ENCODE measurements at places on chromosomes 13 and 19.

DNA sequence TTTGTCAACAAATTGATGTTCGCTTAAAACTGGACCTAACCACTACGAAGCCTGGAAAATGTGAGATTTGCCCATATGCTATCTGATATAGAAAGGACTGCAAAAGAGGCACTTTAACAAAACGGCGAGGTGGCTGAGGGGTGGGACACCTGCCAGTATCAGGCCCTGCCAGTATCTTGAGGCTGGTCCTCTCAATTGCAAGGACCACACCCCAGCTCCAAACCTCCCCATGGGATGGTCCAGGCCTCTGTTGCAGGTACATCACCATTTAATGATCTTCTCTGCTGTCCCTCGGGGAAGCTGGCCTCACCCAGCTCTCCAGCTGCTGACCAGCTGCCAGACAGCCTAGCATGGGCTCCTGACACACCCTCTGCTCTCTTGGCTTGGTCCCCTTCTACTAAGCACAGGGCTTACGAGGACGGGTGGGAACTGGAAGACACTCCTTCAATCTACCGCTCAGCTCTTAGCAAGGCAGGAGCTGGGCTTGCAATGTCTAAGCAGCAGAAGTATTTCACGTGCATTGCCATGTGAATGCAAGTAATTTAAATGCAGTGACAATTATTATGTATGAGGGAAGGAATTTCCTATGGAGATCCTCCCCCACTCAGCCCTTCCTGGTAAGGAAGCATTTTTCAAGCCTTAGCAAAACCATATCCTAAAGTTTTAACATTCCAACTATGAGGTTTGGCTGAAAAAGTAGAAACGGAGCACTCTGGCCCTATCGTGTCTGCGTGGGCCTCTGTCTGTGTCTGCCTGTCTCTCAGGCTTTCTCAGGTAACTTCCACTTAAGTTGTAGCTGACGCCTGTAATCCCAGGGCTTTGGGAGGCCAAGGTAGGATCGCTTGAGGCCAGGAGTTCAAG, 63.9 kb downstream of the LATS2 start:
- no peak for DNase-seq

GRCh38 chr13:104534847-104535246, 1468.6 kb upstream of the SLC10A2 start:
- no peak for DNase-seq

DNA sequence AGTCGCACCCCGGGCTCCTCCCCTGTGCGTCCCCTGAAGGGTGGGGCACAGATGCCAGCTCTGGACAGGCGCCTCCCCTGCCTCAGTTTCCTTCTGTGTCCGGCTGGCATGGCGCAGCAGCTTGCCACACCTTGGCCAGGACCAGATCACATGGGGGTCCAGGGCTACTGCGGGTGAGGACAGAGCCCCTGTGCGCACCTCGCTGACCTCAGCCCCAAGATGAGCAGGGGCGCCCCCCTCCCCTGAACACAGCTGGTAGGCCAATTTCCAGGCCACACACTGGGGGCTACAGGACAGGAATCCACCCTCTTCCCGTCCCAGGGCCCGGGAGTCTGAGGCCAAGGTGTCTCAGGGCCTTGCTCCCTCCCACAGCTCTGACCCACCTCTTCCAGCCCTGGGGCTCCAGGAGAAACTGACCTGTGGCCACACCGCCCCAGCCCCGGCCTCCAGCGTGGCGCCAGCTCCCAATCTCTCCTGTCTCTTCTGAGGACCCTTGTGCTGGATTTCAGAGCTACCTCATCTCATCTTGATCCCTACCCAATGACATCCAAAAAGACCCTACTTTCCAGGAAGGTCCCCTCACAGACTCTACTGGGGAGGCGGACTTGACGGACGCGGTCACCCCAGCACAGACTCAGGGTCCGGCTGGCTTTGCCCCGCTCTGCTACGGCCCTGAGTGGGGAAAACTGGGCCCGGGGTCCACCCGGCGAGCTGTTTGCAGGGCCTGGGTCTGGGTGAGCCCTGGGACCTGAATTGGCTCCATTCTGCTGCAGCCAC, 28.2 kb downstream of the SBNO2 start:
- DNase-seq = no peak

DNA sequence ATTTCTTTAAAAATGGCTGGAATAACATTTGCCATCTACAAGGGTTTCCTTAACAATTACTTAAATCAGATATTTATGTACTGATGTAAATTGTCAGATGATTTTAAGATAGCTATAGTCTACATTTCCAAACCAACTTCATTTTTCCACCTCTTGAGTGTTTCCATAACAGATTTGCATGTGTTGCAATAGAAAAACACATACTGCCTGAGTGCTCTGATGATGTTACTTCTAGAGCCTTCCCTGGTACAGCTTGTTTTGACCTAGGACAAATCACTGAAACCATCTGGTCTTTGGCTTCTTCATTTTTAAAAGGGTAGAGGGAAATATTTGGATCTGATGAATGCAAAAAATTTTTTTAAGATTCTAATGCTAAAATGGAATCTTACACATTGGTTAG, 245.9 kb downstream of the PCDH9 start:
- no peak for DNase-seq

DNA sequence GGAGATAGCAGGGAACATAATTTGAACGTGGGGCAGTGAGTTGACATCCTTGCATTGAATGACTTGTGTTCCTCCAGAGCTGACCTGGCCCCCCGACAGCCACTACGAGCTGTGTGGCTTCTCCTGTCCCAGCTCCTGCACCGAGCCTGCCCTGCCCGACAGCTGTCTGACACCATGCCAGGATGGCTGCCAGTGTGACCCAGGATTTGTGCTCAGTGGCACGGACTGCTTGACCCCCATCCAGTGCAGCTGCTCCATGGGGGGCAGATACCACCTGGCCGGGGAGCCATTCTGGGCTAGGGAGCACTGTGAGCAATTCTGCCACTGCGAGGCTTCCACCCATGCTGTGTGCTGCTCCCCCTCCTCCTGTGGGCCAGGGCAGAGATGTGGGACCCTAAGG, 29.2 kb upstream of the FXYD3 start:
- no peak for DNase-seq

GRCh38 chr19:6753178-6754031, 13.8 kb downstream of the SH2D3A start:
- DNase-seq = no peak

DNA sequence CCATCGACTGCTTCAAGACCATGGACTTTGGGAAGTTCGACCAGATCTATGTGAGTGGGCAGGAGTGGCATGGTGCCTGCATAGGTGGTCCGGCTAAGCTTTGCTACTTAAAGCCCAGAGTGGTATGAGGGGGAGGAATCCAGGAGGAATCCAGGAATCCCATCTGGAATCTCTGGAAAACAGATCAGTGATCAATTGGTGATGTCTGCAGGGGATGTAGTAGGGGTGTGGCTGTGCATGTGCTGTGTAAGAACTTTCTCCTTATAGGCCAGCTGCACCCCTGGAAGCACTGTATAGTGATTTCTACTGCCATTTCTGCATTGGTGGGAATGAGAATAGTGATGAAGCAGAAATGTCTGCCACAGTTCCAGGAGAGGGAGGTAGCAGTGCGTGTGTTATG, 23.6 kb downstream of the PNPLA6 start:
- DNase-seq = no peak

DNA sequence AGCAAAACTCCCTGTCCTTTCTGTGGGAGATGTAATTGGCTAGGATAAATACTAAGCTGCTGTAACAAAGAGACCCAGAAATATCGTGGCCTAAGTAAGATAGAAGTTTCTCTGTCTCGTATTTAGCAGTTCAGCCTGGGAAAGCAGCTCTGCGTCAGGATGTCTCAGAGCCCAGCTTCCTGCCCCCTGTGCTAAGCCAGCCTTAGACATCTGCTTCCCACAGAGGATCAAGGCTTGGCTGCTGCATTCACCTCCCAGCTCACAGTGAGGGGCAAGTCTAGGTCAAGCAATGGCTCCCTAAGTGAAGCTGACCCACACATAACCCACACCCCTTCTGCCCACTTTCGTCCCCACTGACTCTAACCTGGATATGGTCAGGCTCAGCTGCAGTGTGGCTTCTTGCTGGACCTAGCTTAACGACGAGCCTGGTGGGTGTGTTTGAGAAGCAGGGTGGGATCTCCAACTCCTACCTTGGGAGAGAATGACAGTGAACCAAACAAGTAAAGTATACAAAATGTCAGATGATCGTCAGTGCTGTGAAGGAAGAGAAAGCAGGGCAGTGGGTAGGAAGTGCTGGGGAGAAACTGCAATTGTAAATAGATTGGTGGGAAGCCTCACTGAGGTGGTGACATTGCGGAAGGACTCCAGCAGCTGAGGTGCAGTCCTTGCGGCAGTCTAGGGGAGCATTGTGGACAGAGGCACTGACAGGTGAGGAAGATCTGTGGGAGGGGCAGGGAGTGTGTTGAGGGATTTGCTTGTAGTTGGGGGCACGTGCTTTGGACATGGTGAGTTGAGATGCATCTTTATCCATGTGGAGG, 82.9 kb downstream of the TNFRSF19 start:
- DNase-seq = no peak

DNA sequence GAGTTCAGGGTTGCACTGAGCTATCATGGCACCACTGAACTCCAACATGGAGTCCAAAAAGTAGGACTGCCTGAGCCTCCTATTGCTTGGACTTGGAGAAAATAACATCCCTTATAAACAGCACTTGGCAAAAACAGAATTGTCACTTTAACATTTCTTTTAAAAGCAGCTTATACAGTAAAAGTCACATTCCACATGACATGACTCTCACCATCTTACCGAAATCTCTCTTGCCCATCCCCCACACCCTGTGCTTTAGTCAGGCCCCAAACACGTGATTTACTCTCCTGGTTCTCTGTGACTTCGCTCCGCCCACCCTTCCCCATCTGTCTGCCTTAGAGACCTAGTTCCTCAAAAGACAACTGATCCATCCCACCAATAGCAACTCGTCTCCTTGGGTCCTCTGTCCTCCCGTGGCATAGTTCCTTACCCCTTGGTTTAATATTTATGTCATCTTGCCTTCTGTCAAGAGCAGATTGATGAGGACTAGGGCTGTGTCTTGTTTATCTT, 4.6 kb downstream of the SAFB start:
- no peak for DNase-seq

DNA sequence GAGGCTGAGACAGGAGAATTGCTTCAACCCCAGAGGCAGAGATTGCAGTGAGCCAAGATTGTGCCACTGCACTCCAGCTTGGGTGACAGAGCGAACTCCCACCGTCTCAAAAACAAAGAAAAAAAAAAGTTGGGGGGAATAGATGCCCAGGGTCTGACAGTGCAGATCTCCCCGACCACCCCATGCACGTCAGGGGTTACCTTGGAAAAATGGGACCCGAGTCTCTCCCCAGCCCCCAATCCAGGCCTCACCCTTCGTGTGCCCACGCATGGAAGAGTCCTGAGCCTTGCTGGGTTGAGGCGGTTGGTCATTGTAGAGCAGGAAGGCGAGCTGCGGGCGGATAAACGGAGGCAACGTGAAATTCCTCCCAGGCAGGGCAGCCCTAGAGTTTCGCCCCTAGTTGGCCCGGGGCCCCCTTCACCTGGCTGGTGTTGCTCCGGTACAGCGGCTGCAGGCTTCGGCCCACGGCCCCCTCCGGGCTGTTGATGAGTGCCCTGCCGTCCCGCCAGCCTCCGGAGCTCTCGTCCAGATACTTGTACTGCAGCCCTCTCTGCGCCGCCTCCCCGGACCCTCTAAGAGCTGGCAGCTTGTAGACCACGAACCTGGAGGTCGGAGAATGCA, 588 bp downstream of the DNASE2 start:
- DNase-seq = no peak

DNA sequence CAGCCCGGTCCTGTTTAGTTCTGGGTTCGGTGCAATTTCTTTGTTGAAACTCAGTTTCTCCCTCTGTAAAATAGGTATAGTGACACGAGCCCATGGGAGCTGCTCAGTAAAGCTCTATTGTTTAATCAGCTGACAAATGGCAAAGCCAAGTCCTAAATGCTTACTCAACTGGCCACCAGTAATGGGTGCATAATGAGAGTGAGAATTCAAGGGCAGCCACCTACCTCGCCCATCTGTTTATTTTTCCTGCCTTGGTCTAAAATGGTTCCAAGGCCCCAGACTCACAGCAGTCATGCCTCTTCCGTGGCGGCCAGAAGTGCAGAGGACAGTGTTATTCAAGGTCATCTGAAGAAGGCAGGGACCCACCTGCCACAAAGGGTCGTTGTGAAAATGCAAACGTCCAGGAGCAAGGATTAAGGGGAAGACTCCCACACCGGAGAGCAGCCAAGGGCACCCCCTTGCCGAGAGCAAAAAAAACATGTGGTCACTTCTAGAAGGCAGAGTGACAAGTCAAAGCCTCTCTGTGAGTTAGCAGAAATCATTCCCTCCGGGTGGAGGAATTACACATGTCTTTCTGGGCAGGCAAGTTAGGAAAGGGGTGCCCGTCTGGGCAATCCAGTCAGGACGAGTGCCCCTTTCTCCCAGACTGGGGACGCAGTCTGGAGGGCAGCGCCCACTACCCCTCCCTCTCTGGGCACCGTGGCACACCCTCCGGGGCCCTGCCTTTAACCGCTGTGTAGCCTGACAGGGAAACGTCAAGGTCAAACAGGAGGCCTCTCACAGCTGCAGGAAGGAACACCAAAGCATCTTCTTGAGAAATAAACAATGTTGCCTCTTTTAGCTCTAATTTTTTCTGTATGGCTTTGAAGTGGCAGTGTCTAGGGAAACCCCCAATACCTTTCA, 186.2 kb downstream of the FOXO1 start:
- DNase-seq = no peak

DNA sequence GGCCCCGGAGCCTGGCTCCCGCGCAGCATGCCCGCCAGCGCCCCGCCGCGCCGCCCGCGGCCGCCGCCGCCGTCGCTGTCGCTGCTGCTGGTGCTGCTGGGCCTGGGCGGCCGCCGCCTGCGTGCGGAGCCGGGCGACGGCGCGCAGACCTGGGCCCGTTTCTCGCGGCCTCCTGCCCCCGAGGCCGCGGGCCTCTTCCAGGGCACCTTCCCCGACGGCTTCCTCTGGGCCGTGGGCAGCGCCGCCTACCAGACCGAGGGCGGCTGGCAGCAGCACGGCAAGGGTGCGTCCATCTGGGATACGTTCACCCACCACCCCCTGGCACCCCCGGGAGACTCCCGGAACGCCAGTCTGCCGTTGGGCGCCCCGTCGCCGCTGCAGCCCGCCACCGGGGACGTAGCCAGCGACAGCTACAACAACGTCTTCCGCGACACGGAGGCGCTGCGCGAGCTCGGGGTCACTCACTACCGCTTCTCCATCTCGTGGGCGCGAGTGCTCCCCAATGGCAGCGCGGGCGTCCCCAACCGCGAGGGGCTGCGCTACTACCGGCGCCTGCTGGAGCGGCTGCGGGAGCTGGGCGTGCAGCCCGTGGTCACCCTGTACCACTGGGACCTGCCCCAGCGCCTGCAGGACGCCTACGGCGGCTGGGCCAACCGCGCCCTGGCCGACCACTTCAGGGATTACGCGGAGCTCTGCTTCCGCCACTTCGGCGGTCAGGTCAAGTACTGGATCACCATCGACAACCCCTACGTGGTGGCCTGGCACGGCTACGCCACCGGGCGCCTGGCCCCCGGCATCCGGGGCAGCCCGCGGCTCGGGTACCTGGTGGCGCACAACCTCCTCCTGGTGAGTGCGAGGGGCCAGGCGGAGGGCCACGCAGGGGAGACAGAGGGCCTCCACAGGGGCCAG, at the start of gene KL:
TSS of gene KL (plus strand) at position 10 of the 909 bp plus-strand sequence. CDS start at position 28, 18 bp downstream.
- DNase-seq = no peak

- DNase-seq = no peak
These were observed 21.1 kb downstream of the SOHLH2 start for GRCh38 chr13:36193151-36193855.

GRCh38 chr13:42549552-42549936, 24.4 kb upstream of the TNFSF11 start:
- no peak for DNase-seq

Measured in amygdala (tissue), 56 donors.